NCI-H1105 treated with DMSO at 0.1 percent for 48 hours (cell line): ENCODE measurements at places on chromosomes 5 and 9.

DNA sequence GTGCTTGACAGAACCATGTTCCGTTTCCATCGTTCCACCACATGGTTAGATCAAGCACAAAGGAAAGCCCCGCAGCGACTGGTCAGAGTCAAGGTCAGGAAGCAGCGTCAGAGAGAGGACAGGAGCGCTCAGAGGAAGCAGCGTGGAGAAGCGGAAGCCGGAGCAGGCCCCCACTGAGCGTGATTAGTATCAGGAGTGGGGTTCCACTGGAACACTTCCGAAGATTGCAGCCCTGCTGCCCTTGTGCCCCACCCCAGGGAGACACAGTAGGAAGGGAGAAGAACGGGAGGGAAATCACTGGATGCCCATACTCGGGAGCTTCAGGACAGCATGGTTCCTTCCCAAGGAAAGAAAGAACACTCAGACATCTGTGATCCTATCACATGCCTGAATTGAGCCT lies 189.0 kb upstream of the PANK3 start:
- DNase-seq: no peak

DNA sequence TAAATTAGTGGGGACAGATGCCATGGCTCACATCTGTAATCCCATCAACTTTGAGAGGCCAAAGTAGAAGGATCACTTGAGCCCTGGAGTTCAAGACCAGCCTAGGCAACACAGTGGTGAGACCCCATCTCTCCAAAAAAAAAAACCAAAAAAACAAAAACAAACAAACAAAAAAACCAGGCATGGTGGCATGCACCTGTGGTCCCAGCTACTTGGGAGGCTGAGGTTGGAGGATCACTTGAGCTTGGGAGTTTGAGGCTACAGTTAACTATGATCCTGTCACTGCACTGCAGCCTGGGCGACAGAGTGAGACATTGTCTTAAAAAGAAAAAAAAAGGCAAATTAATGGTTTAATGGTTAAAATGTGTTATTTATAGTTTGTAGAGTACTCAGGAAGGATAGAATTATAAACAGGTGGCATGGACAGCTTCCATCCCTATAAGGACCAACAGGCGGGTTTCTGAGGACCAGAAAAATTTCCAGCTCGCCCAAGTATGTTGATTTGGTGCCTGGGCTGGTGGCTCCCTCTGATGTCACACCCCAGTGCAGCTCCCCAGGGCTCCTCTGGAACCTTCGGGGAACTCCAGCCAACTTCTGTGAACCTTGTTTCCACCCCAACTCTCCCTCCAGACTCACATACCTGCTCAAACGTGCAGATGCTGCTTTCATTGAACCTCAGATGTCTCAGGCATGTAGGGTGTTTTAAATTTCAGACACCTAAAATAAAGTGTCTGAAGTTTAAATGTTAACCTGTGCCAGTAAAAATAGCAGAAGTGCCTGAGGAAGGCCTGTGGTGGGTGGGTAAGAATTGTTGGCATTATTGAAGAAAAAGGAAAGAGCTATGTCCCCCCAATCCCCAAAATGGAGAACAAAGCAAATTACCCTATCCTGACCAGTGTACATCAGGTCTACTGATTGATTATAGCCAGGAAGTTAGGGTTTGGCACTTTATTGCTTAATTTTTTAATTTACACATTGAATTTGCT lies 69.0 kb downstream of the TRIO start:
- DNase-seq: no peak

GRCh38 chr9:95857896-95858295 lies 17.6 kb upstream of the ERCC6L2 start:
- DNase-seq: no peak

- DNase-seq: no peak
These were observed 229.9 kb downstream of the EBF1 start for GRCh38 chr5:158869854-158870253.
